Mucosa of descending colon (tissue), 3 donors: ENCODE measurements at places on chromosomes 3 and 15. TPM values are rescaled to one million over a fixed set of nuclear protein-coding genes. Genes with fewer than 3 reads are reported as not detected.

- DNase-seq: no peak
Observed at GRCh38 chr3:22236490-22237270, 485.7 kb upstream of the ZNF385D start.

DNA sequence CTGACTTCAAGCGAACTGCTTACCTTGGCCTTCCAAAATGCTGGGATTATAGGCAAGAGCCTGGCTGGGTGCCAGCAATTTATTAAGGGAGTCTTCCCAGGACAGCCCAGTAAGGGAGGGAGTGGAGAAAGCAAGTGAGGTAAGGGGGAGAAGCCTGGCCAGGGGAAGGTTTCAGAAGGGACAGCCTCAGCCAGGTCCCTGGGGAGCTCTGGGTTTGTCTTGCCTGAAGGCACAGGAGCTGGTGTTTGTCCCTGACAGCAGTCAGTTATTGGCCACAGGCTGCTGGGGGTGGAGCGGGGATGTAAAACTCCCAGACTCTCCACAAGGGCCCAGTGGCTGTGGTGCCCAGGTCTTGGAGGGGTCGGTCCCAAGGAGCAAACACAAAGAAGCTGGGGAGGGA is 33.0 kb upstream of the CDCP1 start:
- no peak for DNase-seq

Gene ZNF774
- total RNA-seq: 15.4 TPM

DNA sequence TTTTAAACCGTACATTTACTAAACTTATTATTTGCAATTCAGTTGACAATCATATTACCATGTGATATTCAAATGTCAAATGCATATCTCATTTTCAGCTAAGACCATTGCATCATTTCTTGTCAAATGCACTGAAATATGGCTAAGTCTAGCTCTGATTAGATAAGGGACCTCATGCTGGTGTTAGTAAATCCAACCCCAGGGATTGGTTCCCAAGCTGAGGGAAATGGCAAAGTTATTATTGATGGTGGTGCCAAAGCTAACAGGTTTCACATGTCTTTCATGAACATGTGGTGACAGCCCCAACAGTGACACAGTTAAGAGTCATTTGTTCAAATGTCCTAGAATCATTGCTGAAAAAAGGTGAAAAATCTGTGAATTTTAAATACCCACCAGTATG is 641.1 kb downstream of the MECOM start:
- no peak for DNase-seq

Gene FAM227B
- total RNA-seq: 2.2 TPM
